Effector CD4-positive, alpha-beta T cell (primary cell): ENCODE measurements at places on chromosomes 16 and 17.

DNA sequence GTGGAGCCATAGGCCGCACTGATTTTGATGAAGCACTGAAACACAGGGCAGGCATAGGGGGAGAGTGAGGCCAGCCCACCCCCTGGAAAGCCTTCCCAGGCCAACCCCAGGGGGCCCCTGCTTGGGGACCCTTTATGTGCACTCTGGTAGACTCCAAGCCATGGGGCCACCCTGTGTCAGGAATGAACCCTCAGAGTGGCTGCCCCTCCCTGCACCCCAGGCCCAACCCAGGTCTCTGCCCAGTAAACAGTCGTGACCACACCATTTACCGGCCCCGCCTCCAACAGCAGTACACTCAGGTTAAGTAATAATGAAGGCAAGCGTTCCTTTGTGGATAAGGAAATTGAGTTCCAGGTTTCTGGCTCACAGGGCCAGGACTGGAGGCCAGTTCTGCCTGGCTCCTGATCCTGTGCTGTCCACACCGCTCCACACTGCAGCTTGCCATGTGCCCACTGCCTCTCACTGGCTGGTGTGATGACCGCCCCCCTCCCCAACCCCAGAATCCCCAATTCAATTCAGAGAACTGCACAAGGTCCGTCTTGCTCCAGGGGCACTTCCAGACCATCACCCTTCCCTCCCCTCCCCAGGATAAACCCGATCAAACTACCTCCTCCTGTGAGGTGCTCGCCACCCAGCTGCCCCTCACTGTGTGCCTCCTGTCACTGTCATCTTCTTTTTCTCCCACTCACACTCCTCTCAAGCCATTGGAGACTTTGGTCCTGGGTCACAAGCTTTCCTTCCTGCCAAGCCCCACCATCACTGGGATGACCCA is 13.6 kb downstream of the PIMREG start:
- no peak for DNase-seq

- no peak for DNase-seq
These were observed 12.1 kb downstream of the CMIP start for GRCh38 chr16:81456523-81457325.

DNA sequence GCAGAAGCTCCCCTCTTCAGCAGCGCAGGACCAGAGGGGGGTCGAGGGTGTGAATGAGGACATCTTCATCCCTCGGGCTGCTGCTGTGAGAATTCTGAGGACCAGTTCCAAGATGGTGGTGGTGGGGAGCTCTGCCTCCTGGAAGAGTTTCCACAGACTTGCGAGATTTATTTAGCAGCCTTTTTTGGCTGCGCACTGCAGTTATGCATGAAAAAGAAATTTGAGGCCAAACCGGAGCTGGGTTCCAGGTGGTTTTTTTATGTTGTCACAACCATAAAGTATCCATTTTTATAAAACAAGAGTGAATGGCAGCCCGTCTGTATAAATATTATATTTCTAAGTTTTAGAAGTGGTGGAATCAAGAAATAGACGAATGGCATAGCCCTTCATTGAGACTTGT is 76.9 kb upstream of the CLEC18A start:
- DNase-seq, result no peak

DNA sequence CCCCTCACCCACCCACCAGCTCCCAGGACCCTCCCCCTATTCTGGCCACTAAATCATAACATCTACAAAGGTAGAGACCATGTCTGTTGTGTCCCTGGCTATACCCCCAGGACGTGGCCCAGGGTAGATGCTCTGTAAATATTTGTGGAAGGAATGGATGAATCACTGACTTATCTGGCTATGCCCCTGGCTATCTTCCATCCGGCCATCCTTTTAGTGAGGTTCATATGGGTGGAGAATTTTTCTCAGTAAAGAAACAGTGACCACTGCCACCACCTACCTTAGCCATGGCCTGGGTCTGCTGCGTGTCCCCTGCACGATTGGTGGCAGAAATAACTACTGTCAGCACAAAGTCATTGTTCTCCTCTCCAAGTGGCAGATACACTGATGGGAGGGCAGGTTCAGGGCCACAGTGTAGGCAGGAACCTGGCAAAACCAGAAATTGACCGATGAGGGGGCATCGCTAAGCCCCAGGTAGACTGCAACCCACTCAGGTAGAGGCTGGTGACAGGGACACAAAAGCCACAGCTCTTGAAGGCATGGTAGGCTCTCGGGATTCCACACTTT is 63.1 kb upstream of the BCO1 start:
- DNase-seq, result no peak
